ENCODE measurements at places on chromosomes 7 and 10.

GRCh38 chr10:19014034-19014433, 34.6 kb upstream of the MALRD1 start:
- no peak for DNase-seq

- DNase-seq: no peak
These were observed 1.0 kb upstream of the FFAR4 start for GRCh38 chr10:93565446-93565845.

DNA sequence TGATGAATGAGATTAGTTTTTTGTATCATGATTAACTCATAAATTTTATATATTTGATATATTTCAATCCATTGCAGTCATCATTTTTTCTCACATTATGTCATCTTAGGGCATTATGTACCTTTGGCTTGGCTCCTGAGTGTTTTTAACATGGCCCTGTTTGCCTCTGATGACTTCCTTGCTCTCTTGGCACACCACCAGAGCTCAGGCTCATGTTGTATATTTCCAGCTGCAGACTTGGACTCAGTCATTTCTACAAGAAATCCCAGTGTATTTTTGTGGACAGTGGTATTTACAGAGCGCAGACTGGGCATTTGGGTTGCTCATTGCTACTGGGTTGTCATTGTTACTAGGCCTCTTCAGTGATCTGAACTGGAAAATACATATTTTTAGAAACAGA, 188.5 kb downstream of the ADRA2A start:
- DNase-seq: no peak

- DNase-seq: no peak
These were observed 28.7 kb upstream of the ARHGAP22 start for GRCh38 chr10:48633381-48634197.

GRCh38 chr7:149832332-149833041, 5.7 kb upstream of the ZNF862 start:
- DNase-seq: no peak

DNA sequence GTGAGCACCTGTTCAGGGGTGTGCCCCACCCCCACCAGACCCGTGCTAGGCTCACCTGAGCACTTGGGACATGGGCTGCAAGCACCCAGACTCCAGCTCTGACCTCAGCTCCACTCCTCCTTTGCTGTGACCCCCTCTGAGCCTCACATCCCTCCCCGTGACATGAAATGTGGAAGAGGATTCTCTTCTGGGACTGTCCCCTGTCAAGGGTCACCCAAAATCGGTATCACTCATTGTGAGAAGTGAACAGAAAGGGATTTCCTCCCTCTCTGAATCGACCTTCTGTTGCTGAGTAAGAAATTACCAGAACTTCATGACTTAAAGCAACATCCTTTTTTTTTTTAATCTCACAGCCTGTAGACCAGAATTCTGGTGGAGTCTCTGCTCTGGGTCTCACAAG, 6.2 kb upstream of the CHST15 start:
- DNase-seq: no peak

DNA sequence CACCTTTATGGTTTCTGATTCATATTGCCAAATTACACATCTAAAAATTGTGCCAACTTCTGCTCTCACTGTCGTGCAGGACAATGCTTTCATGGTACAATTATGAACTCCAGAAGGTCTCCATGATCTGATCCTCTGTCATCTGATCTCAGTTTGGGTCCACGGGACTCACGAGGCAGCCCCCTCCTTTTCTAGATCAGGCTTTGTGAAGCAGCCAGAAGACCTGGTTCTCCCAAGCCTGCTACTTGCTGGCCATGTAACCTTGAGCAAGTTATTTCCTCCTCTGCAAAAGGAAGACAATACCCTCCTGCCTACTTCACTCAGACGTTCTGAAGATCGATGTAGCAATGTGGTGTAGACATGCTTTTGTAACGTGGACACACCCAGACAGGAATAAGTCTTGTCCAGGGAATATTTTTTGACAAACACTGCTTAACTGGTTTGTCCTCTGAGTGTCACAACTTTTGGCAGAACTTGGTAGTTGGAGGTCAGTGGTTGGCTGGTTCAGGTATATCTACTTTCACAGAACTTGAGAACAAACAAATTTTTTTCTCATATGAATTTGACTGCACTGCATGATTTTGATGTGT, 19.6 kb downstream of the CALML3 start:
- no peak for DNase-seq

DNA sequence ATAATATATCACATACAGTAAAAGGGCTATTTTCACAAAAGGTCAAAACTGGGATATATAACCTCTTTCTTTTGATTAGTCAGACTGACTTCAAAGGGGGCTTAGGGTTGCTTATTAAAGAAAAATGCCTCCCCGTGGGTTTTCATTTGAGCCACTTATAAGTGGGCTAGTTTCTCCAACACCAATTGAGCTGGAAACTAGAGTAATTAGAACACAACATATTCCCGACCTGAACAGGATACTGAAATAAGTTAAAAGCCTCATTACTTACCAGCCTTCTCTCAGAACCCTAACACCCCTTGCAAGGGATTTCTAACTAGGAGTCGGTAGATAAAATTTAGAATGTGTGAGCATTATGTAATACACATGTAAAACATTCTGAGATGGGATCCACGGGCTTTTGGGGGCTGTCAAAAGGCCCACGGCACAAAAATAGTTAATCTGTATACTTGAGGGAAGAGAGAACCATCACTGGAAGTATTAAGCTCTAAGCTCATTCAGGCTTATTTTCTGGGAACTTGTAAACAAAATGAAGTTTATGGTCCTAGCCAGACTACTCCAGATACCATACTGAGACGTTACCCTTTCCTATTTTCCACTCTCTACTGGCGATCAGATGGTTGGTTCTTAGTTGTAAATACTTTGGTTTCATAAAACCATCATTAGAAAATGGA, 29.3 kb upstream of the KMT2E start:
- no peak for DNase-seq

DNA sequence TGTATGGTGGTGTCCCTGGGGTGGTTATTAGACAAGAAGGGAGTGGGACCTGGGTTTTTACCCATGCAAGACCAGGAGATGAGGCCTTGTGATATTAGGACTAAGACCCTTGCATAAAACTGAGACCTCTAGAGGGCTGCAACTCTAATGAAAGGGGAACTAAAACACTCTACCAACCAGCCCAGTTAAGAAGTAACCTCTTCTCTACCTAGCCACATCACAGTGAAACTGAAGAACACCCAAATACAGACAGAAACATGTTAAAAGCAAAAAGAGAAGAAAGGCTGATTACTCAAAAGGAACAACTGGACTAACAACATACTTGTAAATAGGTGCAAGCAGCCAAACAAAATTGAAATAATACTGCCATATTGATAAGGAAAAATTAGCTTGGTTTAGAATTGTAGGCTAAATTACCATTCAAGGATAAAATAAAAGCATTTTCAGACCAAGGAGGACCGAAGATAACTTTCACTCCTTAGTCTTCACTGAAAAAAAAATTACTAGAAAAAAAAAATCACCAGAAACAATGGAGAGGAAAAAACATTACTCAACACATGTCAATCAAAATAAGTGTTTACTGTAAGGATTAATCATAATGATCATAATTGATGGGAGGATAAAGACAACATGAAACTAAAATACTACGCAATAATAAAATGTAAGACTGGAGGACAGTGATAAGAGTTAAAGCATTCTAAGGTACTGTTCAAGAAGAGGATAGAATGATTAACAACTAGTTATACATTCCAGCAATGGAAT, 27.6 kb downstream of the ERLIN1 start:
- DNase-seq: no peak

GRCh38 chr7:99010281-99010680, 131.9 kb downstream of the TRRAP start:
- DNase-seq: no peak

DNA sequence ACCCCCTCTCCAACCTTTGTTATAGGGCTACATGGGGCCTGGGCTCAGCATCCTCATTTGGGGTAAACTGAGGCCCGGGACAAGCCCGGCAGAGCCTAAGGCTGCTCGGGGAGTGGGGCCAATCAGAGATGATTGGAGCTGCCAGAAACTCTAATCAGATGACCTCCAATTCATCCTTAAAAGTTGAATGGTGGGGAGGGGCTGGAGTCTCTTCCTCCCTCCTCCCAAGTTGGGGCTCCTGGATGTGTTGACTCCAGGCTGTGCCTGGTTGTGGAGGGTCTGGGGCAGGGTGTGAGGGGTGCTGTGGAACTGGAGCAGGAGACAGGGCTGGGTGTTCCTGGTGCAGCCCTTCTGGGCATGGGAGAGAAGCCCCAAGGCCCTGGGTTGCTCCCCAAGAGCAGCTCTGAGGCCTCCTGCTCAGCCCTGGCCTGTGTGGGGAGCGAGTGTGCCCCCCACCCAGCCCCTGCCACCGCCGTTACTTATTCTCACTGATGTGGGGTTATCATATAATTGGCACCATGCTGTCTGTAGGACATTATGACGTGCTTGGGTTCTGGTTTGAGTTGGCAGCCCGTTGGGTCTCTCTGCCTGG, 2.2 kb downstream of the BHLHA15 start:
- no peak for DNase-seq

DNA sequence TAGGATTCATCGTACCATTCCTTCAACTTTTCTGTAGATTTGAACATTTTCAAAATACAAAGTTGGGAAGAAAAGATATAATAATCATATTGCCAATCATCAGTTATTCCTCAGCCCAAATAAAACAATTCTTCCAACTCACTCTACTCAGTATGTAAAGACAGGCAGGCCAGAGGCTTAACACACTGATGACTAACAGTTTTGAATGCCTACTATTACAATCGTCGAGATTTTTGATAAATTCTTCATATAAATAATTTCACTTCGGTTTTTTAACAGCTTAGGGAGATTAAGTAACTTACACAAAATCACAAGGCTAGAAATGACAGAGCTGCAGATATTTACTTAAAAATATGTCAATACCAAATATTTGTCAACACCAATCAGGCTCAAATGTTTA, 17.6 kb downstream of the CYTH3 start:
- DNase-seq: no peak

DNA sequence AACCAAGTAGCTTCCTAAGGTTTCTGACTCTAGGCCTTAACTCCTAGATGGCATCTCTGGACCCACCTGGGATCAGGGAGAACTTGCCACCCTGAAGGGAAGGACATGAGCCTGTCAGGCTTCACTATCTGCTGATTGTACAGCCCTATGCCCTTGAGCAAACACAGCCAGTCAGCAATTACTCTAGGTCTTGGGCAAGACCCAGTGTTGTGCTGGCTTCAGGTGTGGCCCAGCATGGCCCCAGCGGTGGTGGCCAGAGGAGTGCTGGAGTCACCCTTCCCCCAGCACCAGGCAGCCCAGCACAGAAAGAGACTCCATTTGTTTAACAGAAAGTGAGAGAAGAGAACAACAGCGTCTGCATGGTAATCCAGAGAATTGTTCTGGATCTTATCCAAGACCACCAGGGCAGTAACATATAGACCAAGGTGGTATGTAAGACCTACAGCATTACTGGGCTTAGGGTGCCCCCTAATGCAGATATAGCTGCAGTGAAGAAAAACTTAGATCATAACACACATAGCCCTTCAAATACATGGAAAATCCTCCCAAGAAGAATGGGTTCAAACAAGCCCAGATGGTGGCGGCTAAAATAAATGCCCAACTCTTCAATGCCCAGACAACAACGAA, 207.7 kb downstream of the MAGI2 start:
- no peak for DNase-seq

GRCh38 chr10:8614054-8614565, 559.6 kb downstream of the GATA3 start:
- DNase-seq: no peak

DNA sequence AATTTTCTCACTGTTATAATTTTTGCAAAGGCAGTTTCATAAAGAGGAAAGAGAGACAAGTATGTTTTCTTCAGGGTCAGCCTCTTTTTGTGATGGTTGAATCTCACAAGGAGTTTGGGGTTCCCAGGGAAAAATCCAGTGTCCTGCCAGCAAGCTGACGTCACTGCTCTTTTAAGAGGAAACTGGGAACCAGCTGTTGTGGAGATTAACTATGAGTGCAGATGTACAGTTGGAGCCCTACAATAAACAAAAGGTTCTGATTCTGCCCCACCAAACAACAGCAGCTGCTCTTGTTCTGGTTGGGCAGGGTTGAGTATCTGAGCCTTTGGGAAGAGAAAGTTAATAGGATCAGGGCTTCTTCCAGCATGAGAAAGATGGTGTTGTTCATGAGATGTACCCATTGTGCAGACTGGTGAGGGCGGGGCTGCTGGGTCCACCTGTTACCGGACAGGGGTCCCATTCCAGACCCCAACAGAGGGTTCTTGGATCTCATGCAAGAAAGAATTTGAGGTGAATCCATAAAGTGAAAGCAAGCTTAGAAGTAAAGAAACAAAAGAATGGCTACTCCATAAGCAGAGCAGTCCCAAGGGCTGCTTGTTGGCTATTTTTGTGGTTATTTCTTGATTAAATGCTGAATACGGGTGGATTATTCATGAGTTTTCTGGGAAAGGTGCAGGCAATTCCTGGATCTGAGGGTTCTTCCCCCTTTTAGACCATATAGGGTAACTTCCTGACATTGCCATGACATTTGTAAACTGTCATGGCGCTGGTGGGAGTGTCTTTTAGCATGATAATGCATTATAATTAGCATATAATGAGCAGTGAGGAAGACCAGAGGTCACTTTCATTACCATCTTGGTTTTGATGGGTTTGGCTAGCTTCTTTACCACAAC, 12.5 kb downstream of the PRF1 start:
- DNase-seq: no peak

DNA sequence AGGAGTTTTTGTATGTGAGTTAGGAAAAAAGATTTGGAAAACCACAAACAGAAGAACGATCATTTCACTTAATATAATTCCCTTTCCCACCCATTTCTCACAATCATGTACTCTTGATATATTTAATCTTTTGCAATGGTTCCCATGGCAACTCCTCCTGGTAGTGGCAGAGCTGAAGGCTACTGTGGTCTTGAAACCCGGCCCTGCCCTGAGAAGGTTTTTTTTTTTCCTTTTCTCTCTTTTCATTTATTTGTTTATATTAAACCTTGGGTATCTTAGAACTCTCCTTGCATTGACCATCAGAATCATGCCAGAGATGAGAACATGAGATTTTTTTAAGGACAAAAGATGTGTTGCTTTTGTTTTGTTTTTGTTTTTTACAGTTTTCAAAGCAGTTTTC, 566.1 kb upstream of the NRP1 start:
- no peak for DNase-seq

DNA sequence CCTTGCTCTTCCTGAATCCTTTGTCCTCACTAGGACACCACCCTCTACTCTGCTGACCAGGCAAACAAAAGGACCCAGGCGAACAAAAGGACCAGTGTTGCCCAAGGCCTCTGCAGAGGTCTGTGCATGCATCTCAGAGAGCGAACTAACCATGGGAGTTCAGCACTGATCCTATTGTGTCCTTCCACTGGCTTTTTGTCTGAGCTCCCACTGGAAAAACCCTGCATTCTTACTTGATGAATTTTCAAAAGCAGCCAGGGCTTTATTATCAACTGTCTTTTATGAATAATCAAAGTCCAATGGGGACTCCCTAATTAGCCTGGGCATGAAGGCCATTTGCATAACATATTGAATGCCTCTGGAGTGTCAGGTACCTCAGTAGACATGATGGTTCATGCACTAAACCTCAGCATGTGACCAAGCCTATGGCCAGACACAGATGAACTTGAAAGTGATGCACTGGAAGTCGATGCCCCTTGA, 140.6 kb downstream of the KCNMA1 start:
- DNase-seq: peak; percentile 19

Data from C1 segment of cervical spinal cord (tissue), 14 donors.